Colonic mucosa (tissue), 4 donors: ENCODE measurements at places on chromosomes 6 and 20.

- no peak for DNase-seq
Measured at GRCh38 chr6:18469536-18469935, 82.4 kb downstream of the RNF144B start.

- DNase-seq = no peak
Measured at GRCh38 chr6:84657025-84657424, 107.4 kb downstream of the TBX18 start.

DNA sequence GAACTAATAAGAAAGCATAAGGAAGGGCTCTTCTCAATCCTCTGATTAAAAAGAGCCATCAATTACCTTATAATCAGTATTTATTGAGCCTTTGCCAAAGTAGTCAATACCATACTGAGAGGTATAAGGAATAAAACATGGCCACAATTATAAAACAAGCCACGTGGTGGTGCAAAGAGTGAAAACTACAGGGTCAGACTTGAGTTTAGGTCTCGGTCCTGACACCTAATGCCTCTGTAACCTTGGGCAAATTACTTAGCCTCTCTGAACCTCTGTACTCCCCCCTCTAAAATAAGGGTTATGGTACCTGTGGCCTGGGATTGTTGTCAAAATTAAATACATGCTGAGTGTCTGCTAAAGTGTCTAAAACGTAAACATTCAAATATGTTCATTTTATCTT lies 11.8 kb downstream of the TRIM10 start:
- DNase-seq = no peak

DNA sequence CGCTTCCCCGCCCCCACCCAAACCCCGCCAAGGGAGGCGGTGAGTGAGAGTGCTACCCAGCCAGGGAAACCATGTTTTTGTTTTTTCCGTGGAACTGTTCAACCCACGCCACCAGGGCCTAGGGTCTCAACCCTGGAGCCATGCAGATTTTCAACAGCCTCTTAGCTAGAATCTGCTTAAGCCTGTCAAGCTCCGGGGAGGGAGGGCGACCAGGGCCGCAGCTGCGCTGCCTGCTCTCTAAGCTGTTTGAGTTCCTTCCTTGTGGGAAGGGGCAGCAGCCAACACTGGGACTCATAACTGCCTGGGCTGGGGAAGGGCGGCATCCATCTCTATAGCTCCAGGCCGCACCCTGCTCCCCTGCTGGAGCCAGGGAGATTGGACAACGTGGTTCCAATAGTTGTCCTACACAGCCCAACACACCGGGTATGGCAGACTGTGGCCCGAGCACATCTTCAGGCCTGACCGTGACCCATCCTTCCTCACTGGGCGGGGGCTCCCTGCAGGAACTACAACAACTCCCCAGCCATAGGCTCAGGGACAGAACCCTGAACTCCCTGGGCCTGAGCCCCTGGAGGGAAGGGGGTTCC lies 1065.7 kb upstream of the MANEA start:
- DNase-seq = no peak

DNA sequence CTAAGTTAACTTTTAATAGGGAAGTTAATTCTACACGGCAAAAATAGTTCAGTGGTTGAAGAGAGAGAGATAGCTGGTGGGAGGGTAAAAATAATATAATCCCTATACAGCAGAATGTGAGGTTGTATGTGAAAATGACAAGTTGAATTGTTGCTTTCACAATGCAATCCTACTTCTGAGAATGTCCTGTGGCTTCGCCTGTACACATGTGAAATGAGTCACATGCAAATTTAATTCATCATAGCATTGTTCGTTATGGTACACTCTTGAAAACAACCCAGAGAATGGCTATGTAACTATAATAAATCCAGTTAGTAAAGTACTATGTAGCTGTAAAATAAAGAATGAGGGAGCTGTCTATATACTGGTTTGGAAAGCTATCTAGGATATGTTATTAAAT lies 46.0 kb upstream of the HINT3 start:
- no peak for DNase-seq

DNA sequence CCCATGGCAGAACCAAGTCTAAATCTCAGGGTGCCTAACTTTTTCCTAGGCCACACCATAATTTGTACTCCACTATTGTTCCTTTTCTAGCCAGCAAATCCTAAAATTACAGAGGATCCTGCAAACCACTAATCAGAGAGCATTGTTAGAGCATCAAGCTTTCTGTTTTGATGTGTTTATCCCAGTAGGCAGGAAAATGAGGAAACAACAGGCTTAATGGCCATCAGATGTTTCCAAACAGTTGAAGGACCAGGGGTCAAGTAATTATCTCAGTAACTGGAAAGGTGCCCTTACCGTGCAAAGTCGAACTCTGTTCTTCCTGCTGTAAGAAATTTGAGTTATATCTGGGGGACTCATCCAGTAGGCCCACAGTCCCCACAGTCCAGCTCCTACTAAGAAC lies 58.7 kb downstream of the RALY start:
- DNase-seq = no peak

DNA sequence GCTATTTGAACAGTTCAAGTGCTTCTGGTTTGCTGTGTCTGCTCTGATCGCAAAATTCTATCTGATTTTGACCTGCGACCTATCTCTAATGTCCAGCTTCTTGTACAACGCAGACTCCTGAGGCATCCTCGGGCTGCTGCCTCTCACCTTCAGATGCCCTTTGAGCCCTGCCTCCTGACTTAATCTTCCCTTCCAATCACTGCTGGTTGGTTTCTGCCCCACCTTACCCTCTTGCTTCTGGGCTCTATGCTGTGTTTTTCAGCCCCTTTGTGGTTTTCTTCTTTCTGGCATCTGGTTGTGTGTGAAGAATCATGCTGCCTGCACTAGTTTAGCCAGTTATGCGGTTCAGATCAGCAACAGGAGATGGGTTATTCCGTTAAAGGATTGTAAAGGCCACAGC lies 131.2 kb upstream of the THEMIS start:
- DNase-seq = no peak

GRCh38 chr6:13272131-13273046 lies 55.9 kb downstream of the TBC1D7 start:
- DNase-seq = peak; percentile 41

DNA sequence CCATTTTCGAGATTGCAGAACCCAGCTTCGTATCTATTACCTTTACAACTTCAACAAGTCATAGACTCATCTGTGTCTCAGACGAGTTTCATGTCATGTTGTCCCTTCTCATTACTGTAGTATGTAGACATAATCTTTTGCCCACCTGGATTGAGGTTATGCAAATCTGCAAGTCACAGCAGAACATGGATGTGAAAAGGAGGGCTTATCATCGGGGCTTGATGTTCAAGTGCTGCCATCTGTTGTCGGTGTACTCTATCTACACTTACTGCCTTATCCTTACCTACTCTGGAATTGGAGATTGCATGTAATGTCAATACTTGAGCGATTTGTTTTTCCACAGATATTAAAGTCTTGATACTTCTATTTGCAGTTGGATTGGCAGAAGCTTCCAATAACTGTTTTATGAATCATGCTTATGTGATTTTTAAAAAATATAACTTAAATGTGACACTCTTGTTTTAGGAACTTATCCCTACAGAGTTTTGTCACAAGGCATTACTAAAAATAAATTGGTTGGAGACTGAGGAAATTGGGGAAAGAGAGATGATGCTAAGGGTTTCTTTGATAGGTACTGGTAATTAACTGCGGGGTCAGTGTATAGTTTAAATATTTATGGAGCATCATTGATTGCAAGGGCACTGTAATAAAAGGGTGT lies 3.0 kb upstream of the GOPC start:
- peak; percentile 57 for DNase-seq

DNA sequence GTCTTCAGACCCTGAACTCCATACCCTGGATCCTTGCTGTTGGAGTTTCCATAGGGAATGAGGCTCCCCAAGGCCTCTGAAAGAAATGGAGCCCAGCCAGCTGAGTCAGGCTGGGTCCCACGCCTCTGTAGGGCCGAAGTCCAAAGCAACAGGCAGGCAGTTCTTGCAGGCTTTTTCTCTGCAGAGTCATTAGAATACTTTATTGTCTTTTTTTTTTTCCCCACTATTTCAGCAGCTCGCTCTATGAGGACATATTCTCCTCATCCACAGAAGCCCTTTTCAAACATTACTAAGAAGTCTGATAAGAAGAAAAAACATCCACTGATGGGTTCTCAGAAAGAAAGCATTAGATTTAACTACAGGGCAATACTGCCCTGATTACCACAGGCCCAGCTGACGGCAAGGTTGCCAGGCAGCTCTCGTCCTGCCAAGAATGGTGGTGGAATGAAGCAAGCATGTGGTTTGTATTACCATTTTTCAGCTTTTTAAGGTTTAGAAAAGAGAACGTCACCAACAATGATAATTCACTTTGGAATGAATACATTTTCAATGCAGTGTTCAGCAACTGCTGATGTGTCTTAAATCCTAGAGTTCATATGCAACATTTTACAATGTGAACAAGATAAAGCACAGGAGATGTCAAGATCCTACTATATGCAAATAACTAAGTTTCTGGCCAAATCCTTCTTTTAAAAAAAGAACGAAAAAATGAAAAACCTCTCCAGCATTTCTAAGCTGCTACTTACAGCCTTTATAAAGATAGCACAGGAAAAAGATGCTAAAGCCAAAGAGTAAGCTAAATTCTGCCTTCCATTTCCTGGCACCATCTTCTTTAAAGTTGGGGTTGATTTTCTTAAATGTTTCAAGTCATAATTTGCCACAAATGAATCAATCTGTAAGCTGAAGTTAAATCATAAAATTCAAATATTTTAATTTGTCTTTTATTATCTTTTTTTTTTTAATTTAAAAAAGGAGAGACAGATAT lies 223.6 kb upstream of the CITED2 start:
- peak; percentile 90 for DNase-seq

GRCh38 chr6:53506872-53507271 lies 38.0 kb downstream of the GCLC start:
- DNase-seq = no peak

GRCh38 chr6:18141805-18142590 lies 12.9 kb downstream of the TPMT start:
- DNase-seq = peak; percentile 40

DNA sequence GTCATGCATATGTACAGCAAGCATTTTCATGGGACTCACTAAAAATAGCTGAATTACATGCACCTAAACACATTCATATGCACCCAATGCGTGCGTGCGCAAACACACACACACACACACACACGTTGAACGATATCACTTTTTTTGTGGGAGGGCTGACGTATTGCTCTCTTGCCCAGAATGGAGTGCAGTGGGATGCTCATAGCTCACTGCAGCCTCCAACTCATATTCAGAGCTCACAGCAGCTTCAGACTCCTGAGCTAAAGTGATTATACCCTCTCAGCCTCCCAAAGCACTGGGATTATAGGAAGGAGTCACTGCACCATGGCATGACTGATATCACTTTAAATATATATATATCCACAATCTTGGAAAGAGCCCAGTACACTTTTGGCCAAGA lies 620.4 kb upstream of the MANEA start:
- no peak for DNase-seq

- DNase-seq = peak; percentile 24
Measured at GRCh38 chr20:49278818-49279676, 1.2 kb upstream of the ZNFX1 start.

DNA sequence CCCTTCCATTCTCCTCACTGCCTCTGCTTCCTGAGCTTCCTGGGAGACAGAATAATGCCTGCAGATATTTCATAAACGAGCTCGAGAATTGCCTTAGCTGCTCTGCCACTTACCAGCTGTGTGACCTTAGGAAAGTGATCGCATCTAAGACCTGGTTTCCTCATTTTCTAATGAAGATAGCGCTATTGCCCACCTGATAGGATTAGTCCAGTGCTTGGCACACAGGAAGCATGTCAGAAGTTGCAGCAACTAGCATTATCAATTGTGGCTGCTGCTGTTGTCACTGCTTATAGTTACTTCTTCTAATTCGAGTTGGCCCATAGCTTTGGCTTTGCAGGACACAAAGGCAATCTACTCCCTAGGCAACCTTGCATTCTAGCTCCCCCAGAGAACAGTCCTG lies 305.5 kb upstream of the SGK1 start:
- no peak for DNase-seq

- no peak for DNase-seq
Measured at GRCh38 chr6:39901116-39901655, 33.1 kb downstream of the MOCS1 start.

- no peak for DNase-seq
Measured at GRCh38 chr6:157760589-157761330, 62.3 kb upstream of the SNX9 start.

- no peak for DNase-seq
Measured at GRCh38 chr6:23179994-23180393, 610.6 kb downstream of the HDGFL1 start.

DNA sequence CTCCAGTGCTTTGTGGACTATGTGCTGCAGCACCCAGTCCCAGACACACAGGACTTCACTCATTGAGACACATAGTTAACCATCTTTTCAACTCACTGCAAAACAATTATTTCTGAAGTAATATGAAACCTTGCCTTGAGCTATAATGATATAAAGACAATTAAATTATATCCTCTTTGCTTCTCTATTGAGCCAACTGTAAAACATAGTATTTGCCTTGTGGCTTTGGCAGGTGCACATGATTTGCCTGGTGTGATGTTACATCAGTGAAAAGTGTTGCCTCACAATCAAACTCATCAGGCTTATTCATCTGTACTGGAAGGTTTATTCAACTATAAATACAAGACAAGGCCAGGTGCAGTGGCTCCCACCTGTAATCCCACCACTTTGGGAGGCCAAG lies 80.6 kb downstream of the NCOA7 start:
- DNase-seq = no peak

DNA sequence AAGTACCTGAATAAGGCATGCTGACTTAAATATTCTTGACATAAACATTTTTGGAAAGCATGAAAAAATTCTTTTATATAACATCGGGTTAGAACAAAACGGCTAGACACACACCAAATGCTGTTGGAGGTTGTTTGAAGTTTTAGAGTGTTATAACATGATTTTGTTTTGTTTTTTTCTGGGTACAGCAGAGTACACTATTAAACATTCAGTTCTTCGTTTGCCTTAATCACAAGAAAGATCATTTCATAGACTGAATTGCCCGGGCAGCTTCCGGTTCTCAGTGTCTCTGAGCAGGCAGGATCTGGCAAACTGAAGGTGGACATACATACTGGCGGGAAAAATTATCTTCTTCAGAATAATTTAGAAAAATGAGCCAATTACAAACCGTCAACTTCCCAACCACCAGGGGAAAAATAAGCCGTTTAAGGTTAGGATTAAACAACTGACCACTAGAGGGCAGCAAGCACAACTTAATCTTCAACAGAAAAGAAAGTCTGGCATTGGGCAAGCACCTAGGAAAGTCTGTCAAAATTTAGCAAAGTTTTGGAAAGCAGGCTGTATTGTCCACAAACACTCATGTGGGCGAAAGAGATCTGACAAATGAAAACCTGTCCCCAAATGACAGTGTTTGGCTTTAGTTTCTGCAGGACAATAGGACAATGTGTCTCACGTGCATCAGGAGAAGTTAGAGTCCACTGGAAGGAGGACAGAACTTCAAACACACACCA lies 15.0 kb downstream of the ZNF217 start:
- DNase-seq = peak; percentile 84
